Keratinocyte (primary cell): ENCODE measurements at places on chromosomes 7 and 10.

DNA sequence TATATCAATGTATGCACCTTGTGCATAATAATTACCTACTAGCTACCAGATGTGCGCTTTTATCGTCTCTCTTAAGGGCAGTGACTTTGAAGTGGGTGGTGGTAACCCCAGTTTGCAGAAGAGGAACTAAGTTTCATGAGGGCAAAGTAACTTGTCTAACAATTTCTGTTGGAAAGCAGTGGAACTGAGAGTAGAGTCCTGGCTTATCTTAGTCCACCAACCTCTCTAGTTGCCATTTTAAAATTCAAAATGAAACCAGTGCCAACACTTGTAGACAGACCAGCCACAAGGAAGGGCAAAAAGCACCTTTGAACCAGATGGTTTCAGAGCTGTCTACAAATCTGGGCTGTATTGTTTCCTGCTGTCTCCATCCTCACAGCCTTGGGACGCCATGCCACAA, 32.0 kb upstream of the RBM20 start:
- no peak for DNase-seq

DNA sequence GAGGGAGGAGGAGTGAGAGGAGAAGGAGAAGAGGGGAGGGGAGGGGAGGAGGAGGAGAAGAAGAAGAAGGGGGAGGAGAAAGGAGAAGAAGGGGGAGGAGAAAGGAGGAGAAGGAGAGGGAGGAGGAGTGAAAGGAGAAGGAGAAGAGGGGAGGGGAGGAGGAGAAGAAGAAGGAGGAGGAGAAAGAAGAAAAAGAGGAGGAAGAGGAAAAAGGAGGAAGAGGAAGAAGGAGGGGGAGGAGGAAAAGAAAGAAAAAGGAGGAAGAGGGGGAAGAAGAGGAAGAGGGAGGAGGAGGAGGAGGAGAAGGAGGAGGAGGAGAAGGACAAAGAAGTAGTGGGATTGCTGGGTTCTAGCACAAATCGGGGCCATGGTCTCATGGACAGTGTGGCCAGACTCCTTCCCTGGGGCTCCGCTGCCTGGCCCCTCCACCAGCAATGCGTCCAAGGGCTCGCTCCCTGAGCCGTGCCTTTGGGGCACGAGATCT, 4.2 kb upstream of the MAFK start:
- DNase-seq, result no peak

DNA sequence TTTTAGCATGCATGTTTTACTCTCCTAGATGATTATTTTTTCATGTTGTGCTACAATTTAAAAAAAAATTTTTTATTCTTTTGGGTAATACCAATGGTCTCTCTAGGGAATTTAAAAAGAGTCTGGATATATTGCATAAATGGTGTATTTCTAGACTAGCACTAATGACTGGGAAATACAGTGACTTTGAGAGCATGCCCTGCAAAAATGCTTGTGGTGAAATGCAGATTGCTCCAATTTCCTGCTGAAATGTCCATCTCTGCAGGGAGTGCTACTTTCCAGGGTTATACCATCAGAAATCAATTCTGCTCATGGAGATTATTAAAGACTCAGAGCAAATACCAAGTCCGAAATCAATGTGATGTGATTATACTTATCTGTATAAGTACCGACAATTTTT, 186.1 kb downstream of the PRKG1 start:
- no peak for DNase-seq

DNA sequence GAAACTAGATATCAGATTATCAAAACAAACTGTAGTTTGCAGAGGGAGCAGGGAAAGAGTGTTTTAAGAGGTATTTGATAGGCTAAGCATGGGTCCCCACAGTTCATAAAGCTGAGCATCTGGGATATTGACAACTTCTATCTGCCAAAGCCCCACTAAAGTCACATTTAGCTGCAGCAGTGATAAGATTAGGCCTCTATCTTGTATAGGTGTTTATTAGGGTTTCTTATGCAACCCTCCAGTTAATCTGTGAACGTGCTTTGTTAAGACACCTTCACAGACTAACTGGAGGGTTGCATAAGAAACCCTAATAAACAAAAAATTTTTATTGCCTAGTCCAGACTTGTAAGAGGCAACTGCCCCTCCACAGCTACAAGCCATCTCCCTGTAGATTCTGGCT, 78.0 kb downstream of the CYP51A1 start:
- DNase-seq, result no peak

- DNase-seq, result no peak
These were observed 5.8 kb downstream of the ZNF33B start for GRCh38 chr10:42632564-42632963.

DNA sequence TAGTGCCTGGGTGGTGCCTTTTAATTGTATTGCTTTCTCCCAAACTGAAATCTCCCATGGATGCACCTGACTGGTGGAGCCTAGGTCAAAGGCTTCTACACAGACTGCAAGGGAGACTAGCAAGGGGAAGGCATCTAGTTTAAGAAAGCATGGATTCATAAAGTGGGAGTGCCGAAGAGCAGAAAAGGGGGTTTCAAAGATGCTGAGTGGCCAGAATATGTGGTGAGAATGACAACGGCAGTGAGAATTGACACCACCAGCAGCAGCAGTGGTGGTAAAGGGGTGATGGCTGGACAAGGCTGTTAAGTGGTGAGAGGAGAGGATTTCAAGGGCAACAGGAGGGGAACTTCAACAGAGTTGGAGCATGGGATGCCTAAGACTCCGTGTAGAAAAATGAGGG, 36.7 kb downstream of the LSMEM1 start:
- DNase-seq, result no peak

DNA sequence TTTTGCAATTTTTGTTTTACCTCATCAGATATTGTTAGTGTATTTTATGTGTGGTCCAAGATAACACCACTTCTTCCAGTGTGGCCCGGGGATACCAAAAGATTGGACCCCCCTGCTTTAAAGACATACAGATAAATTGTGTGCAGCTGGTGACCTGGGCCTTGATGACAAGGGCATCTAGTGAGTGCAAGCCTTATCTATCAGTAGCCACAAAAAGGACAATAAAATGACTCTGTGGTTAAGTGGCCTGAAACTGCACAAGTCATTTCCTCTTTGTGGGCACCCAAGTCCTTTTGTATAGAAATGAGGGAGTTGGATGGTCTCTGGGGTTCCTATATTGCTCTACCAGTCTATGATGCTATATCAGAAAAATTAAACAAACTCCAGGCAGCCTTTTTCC, 98.1 kb downstream of the PARD3 start:
- no peak for DNase-seq

DNA sequence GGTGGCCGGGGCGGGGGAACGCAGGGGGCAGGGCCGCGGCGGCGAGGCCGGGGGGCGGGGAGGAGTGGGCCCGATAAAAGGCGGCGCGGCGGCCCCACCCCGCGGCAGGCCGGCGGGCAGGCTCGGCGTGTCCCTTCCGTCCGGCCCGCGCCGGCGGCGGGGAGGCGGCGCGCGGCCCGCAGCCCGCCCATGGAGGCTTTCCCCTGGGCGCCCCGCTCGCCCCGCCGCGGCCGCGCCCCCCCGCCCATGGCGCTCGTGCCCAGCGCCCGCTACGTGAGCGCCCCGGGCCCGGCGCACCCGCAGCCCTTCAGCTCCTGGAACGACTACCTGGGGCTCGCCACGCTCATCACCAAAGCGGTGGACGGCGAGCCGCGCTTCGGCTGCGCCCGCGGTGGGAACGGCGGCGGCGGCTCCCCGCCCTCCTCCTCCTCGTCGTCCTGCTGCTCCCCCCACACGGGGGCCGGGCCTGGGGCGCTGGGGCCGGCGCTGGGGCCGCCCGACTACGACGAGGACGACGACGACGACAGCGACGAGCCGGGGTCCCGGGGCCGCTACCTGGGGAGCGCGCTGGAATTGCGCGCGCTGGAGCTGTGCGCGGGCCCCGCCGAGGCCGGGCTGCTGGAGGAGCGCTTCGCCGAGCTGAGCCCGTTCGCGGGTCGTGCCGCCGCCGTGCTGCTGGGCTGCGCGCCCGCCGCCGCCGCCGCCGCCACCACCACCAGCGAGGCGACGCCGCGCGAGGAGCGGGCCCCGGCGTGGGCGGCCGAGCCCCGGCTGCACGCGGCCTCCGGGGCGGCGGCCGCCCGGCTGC, at the start of gene NANOS1:
TSS of gene NANOS1 (plus strand) at position 102 of the 808 bp plus-strand sequence. CDS start at position 190, 88 bp downstream.
- DNase-seq, result no peak

DNA sequence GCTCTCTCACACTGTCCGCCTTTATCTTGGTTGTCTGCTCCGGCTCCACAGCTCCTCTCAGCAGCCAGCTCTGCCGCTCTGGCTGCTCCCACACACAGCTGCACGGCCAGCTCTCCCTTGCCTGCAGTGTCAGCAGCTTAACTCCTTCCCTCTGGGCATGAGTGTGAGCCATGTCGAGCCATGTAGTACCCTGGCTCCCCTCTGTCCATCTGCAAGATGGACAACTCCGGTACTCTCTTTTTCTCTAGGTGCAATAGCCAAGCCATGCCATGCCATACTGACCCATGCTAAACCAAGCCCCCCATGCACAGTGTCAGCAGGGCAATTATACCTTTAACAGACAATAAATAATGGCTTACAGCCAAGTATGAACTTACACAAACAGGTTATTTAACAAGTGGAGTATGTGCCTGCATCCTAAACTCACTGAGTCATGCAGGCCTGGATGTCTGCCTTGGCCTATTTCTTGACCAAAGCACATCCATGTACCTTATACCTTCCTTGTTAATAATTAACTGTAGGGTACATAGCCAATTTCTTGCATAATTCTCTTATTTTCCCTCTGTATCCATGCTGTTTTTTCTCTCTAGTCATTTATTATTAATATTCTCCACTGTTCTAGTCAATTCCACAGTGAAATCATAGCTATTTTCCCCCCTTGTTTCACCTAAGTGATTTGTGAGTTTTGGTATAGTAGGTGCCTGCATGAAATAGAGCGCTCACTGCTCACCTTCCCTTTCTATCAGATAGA, 170.9 kb downstream of the CDK14 start:
- no peak for DNase-seq

GRCh38 chr7:21192657-21193056, 235.2 kb upstream of the SP4 start:
- no peak for DNase-seq
